ENCODE measurements at places on chromosomes 3 and 15. TPM values are rescaled to one million over a fixed set of nuclear protein-coding genes. Genes with fewer than 3 reads are reported as not detected.

TTLL13 gene
- 0.12 TPM for total RNA-seq

CCDC12 gene
- total RNA-seq: 61.4 TPM

ACKR2 gene
- not detected for total RNA-seq

CATSPER2 gene
- total RNA-seq: 0.56 TPM

EIF4E3 gene
- total RNA-seq: 3.8 TPM

CDCP1 gene
- total RNA-seq: 8.1 TPM

SLC2A2 gene
- not detected for total RNA-seq

GRK7 gene
- total RNA-seq: not detected

LRTM1 gene
- total RNA-seq: not detected

TMEM207 gene
- total RNA-seq: not detected

OR5K3 gene
- total RNA-seq: not detected

KLHL6 gene
- total RNA-seq: not detected

PSTPIP1 gene
- total RNA-seq: not detected

ARHGEF26 gene
- 9.1 TPM for total RNA-seq

ILDR1 gene
- not detected for total RNA-seq

SRGAP3 gene
- 0.79 TPM for total RNA-seq

SLC24A5 gene
- not detected for total RNA-seq

CPA3 gene
- not detected for total RNA-seq

FBLN2 gene
- total RNA-seq: 2.1 TPM

ITIH4 gene
- 0.63 TPM for total RNA-seq
